ENCODE measurements at places on chromosomes 7 and 10. TPM values are rescaled to one million over a fixed set of nuclear protein-coding genes. Genes with fewer than 3 reads are reported as not detected.

ZNF425 gene
- 0.92 TPM for total RNA-seq

CYP2W1 gene
- total RNA-seq: not detected

DRGX gene
- not detected for total RNA-seq

NACAD gene
- 3.7 TPM for total RNA-seq

FKBP9 gene
- total RNA-seq: 146 TPM

ZCWPW1 gene
- total RNA-seq: 3.7 TPM

FFAR4 gene
- 0.07 TPM for total RNA-seq

STN1 gene
- total RNA-seq: 38.3 TPM

CHST3 gene
- total RNA-seq: 25.1 TPM

DLD gene
- total RNA-seq: 154 TPM

UPP1 gene
- 20.7 TPM for total RNA-seq

CUZD1 gene
- 0.19 TPM for total RNA-seq

ANLN gene
- 0.88 TPM for total RNA-seq

GRM8 gene
- 0.21 TPM for total RNA-seq

ZNF467 gene
- 6.0 TPM for total RNA-seq

CALML3 gene
- total RNA-seq: not detected

All from heart left ventricle (tissue), 16 donors.